ENCODE measurements at places on chromosomes 11 and 22.

GRCh38 chr11:129853518-129854231, 38.0 kb downstream of the TMEM45B start:
- peak; percentile 67 for DNase-seq

DNA sequence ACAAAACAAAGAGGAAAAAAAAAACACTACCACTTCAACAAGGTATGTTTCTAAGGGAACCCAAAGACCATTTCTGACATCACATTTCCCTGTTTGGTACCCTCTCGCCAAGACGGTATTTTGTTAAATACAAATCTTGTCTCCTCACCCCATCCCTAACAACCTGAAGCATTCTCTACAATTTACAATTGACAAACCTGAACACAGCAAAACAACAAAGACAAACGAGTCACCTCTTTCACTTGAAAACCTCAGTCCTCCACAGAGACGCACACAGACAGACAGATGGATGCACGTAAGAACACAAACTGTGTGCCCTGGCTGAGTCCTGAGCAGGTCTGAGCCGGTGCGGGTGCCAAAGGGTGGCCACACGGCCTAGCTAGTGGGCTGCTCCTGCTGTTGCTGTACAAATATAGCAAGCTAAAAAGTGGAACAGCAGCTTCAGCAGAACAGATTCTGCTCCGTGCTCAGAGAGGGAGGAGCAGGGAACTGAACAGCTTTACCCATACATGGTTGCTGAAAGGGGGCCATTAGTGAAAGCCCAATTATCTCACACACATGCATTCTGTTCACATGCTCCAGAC, 28.5 kb downstream of the CELF1 start:
- DNase-seq: no peak

GRCh38 chr11:84136926-84137325, 850.8 kb upstream of the CCDC90B start:
- no peak for DNase-seq

GRCh38 chr22:48548391-48548790, 1279.3 kb downstream of the BRD1 start:
- no peak for DNase-seq

DNA sequence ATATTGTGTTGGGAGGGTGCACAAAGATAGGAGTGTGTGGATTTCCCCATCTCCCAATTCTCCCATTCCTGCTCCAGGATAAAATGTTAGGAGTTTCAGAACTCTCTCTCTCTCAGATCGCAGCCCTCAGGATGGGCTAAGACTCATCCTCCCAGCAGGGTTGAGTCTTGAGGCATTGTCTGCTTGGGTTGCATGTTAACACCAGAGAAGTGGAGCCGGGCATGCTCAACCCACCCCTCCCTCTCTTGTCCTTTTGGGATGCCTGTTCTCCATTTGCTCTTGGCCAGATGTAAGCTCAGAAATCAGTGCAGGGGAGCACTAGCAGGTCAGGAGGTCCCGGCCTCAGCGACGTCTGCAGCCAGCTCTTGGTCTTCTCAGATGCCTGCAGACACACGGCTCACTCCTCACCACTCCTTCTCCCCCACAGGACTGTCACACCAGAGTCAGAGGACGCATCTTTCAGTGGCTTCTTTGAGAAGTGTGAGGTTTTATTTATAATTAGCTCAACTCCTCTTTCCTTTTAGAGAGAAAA, 1456.5 kb downstream of the TBC1D22A start:
- no peak for DNase-seq

GRCh38 chr11:17658211-17658610, 61.2 kb upstream of the MYOD1 start:
- DNase-seq: no peak

DNA sequence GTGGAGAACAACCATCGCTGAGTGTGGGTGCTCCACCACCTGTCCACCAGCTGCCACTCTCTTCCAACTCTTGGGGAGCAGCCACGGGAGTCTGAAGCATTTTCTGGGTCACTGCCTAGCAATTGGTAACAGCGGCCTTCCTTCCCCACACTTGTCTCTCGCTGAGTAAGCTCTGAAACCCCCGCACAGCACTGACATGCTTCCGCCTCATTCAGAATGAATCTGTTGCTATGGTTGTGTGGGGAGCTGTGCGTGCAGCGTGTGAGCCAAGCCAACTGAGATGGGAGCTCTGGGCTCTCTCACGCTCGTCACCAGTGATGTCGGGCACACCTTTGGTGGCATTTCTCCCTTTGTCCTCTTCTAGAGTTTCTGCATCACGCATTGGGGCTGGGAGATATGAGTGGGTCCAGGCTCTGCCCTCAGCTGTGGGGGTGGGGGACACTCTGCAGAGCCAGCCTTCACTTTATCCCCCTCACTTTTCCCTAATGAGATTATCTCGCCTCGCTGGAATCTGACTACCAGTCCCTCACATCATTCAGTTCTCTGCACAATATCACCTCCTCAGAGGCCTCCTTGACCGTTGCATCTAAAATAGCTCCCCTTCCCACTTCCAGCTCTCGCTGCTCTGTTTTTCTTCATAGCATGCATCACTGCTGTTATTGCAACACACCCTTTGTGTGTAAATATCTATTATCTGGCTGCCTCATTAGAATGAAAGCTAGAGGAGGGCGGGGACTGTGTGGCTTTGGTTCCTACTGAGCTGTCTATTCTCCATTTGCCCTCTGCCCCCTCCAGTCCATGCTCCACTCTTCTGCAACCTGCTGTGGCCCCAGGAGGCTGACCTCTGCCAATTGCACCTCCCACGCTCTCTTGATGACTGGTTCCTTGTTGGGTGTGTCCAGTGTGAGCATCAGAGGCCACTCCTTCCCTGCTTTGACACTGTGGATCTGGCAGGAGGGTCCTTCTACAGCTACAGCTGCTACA, 569.9 kb upstream of the CADM1 start:
- DNase-seq: no peak

GRCh38 chr11:120867024-120867423, 156.9 kb upstream of the TBCEL start:
- DNase-seq: no peak

- no peak for DNase-seq
These were observed 199.7 kb downstream of the FAT3 start for GRCh38 chr11:92424281-92424680.

- no peak for DNase-seq
These were observed 71.0 kb upstream of the KCNQ1OT1 start for GRCh38 chr11:2770761-2771301.

- DNase-seq: no peak
These were observed 36.0 kb upstream of the YPEL1 start for GRCh38 chr22:21771631-21771976.

- no peak for DNase-seq
These were observed 277.7 kb downstream of the CADM1 start for GRCh38 chr11:115226556-115226955.

- no peak for DNase-seq
These were observed 1316.8 kb upstream of the RAG2 start for GRCh38 chr11:37914859-37915258.

- no peak for DNase-seq
These were observed 1530.4 kb downstream of the BRD1 start for GRCh38 chr22:48297296-48297695.

DNA sequence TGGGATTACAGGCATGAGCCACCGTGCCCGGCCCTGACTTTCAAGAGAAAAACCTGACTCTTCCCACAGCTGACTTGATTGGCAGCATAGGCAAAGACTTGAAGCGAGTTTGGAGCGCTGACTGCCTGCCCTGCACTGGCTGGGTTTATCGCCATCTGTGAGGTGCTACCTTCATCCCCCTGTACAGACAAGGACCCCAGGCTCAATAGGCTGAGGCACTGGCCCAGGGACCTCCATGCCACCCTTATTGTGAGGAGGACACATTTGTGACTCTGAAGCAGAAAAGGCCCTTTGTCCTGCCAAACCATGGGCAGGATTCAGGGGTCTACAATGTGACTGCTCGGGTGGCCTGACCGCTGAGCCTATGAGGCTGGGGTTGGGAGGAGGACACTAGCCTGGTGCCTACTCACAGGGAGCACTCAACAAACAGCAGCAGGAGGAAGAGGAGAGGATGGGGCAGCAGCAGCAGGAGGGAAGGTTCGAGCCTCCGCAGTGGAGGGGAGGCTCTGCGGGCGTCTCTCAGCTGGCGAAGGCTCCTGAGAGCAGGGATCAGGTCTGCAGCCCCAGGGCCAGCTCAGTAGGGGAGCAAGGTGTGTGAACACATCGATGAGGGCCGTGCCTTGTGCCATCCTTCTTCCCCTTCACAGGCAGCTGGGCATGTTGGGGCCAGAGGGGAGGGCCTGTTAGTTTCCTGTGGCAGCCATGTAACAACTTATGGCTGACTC, 72.9 kb upstream of the WNT7B start:
- no peak for DNase-seq

DNA sequence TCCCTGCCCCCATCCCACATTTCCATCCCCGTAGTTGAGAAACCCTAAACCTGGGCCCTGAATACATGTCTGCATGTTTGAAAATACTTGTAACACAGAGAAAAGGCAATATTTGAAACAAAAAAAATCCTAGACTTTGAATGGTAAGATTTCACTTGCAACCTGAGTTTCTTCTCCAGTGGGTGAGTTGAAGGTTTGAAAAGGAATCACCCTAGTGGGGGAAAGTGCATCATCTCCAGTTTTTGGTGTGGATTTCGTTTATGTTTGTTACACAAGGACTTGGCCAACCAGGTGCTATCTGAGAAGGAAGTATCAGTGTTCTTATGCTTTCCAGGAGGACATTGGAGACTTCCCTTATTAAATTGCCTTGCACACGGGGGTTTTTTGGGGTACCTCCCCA, 90.4 kb downstream of the ABTB2 start:
- DNase-seq: no peak

DNA sequence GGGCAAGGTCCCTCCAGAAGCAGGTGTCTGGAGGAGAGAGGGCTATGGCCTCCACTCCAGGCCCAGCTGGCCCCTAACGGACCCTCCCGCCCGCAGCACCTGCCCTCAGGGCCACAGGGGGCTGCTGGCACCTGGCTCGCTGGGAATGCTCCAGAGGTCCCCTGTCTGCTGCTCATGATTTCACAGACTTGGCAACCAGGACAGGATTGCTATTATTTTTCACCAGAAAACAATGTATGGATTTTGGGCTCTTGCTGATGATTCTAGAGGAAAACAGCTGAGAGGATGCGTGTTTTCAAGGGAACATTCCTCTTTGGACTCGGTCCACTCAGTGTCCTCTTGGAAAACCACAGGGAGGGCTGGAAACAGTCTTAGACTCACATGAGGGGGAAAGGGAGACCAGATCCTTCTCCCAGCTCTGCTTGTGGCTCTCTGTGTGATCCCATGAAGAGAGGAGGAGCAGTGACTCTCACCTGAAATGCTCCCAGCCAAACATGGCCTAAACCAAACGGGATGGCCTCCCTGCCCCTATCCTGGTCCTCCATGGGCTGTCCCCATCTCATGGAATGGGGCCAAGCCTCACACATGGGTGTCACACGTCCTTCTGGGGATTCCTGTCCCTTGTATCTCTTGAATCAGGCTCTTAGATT, 15.8 kb downstream of the MYEOV start:
- DNase-seq: no peak

- no peak for DNase-seq
These were observed 26.9 kb downstream of the SLC6A5 start for GRCh38 chr11:20626279-20626678.

DNA sequence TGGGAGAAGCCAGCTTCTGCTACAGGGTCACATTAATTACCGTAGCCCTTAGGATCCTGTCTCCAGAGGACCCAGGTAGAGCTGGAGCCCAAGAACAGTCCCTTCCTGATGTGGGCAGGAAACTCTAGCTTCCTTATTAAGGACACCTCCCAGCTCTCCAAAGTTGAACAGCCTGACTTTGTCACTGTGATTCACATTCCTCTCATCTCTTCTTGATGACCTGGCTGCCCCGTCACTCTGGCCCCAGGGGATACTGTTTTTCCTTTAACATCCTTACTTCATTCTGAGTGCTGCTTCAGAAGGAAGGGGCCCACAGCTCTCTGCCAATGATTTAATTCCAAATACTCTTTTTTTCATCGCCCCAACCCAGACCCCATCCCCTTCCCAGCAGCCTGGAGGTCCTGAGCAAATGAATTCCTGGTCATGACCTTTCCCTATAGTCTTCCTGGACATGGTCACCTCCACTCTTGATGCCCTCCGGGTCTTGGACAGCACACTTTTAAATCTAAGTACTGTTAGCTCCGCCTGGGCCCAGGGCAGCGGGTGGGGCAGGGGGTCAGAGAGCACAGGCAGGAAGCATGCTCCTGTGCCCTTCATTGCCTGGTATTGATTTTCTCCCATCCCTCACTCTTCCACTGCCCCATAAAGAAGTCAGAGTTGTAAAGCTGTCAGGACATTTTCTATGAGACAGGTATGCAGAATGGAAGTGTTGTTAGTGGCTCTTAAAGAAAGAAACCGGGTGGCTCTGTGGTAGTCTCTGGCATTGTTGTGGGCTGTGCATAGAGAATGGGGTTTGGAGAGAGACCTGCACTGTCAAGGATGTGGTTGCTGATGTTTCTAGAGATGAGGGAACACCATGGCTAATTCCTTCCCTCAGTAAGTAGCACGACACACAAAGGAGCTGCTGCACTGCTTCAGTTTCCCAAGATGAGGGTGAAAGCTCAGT, 22.3 kb upstream of the SPON1 start:
- peak; percentile 20 for DNase-seq

DNA sequence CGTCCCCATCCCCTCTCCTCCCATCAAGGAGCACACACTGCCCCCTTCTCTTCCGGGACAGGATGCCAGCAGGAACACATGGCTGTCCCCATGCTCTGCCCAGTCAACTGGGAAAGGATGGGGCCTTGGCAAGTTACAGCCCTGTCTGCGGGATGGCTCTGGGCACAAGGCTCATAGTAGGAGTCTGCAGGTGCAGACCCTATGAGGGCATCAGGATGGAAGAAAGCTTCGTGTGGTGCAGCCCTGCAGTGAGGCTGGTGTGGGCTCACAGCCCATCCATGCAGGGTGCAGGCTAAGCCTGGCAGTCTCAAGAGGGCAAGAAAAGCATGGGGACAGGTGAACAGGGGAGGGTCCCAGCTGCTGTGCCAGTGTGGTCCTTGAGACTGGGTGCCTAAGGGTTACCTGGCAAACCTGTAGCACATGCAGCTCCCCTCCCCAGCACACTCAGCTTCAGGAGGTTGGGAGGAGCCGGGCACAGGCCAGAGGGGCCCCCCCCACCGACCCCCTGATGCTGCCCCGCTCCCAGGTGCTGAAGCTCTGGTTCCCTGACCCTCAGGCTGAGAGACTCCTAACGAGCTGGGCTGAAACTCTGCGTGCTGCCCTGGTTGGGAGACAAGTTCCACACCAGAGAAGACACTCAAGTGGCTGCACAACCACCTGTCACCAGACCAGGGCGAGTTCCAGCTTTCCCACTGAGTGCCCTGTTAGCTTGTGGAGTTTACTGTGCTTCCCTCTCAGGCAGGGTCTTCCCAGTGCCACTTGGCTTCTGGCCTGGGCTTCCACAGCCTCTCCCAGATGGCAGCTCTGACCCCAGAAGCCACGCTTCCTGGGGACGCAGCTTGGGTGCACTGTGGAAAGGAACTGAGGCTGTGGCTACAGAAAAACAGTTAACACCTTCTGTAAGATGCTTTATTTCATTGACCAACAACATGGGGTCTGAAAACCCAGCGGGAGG, 3.3 kb upstream of the SCARF2 start:
- no peak for DNase-seq

DNA sequence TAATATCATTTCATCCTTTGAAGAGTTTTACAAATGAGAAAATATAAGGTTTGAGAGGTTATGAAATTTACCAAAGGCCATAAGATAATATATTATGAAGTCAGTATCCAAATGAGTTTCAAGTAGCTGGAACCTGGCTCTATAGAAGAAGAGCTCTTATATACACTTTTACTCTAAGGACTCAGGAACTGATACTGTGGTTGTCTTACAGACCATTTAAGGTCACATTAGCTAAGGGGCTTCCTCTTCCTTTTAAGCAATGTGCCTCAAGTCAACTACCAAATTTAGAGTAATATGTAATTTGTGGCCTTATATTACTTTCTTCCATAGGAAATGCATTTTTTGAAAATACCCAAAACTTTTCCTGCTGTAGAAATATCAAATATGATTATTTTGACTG, 369.3 kb downstream of the DLG2 start:
- DNase-seq: no peak
